ENCODE measurements at places on chromosomes 7 and 10. TPM values are rescaled to one million over a fixed set of nuclear protein-coding genes. Genes with fewer than 3 reads are reported as not detected.

Gene DLD
- 51.1 TPM for total RNA-seq

- no peak for DNase-seq
These were observed 19.8 kb upstream of the VWDE start for GRCh38 chr7:12423355-12423996.

- DNase-seq: no peak
These were observed 314.4 kb downstream of the PTPRN2 start for GRCh38 chr7:158273138-158273651.

DNA sequence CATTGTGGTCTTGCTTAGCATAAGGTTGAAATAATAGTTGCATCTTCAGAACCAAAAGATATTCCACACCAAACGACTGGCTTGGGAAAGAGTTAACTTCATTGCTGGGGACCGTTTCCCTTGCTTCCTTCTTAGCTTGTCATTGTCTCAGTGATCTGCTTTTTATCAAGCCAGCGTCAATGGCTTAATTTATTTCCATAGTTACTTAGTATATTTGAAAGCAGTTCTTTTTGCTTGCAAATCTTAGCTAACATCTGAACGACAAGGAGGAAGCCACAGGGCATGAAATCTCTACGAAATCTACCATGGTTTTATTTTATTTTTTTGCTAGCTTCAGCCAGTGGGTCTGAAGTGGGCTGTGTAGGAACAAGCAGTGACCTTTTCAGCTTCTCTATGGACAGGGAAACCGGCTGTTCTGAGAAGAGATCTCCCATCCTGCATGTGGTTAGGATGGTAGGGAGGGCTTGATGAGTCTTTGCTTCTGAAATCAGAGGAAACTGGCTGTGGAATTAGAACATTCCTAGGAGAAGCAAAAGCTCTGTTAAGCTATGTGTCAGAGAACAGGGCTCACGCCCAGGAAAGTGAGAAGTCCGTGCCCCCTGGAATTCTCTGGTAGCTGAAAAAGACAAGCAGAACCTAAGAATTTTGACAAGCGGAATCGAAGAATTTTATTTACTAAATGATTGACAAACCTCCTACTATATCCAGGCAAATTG is 8.0 kb downstream of the SLC18A2 start:
- DNase-seq: no peak
